Stomach (tissue), 19 donors: ENCODE measurements at places on chromosomes 5 and 9. TPM values are rescaled to one million over a fixed set of nuclear protein-coding genes. Genes with fewer than 3 reads are reported as not detected.

GRCh38 chr5:91170266-91170665 lies 212.9 kb downstream of the ARRDC3 start:
- no peak for DNase-seq
- no peaks in the 10 kb centered on the region for H3K4me1 ChIP-seq
- H3K36me3 ChIP-seq, result no peaks in the 10 kb centered on the region

DNA sequence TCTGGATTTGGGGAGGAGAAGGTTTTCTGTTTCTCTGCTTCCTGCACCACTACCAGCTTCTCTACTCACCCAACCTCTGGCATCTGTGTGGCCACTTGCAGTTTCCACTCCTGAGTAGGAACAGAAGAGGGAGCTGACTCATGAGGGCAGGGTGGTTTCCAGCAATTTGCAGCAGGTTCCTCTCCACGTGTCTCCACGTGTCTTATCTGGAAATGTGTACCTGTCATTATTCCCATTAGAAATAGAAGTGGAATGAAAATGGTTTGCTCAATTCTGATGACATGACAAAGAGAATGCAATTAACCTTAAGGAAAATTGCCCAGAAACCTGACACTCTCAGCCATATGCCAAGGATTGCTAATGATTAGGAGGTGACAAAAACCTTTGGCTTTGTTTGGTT lies 33.0 kb downstream of the EGFLAM start:
- no peaks in the 10 kb centered on the region for H3K36me3 ChIP-seq
- no peak overlapping the region for H3K4me3 ChIP-seq
- DNase-seq, result no peak
- no peaks in the 10 kb centered on the region for H3K4me1 ChIP-seq
- no peaks in the 10 kb centered on the region for H3K27me3 ChIP-seq

GRCh38 chr9:116644091-116644688 lies 42.9 kb upstream of the TRIM32 start:
- no peaks in the 10 kb centered on the region for H3K27me3 ChIP-seq
- H3K4me3 ChIP-seq, result no peak overlapping the region
- no peaks in the 10 kb centered on the region for H3K36me3 ChIP-seq
- H3K4me1 ChIP-seq, result no peaks in the 10 kb centered on the region
- DNase-seq, result no peak
- no peak overlapping the region for H3K27ac ChIP-seq

KCNV2 gene
- polyA plus RNA-seq, result not detected

NSUN2 gene
- 30.0 TPM for polyA plus RNA-seq

KCNIP1 gene
- polyA plus RNA-seq, result 0.61 TPM

DNA sequence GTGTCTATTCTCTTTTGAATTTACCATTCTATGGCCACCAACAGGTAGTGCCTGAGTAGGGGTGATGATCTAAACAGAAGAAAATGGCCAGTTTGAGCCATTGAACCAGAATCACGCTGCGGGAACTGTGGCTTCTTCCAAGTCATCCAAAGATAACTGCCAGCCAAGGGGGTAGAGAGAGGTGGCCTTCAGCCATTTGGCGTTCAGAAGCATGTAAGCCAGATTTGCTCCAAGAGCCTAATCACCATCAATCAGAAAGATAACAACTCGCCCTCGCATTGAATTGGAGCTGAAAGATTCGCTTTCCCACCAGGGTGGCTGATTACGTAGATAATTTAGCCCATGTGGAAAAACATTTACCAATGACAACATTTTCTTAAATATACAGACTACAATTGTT lies 1302.7 kb upstream of the DMAC1 start:
- H3K36me3 ChIP-seq, result no peaks in the 10 kb centered on the region
- DNase-seq, result no peak
- H3K27me3 ChIP-seq, result no peaks in the 10 kb centered on the region
- H3K27ac ChIP-seq, result no peak overlapping the region

GRCh38 chr5:75668977-75669689 lies 48.1 kb downstream of the POC5 start:
- no peaks in the 10 kb centered on the region for H3K4me1 ChIP-seq
- H3K4me3 ChIP-seq, result peak overlapping the region; percentile 34
- H3K27ac ChIP-seq, result no peak overlapping the region

DAB2IP gene
- 27.6 TPM for polyA plus RNA-seq

DNA sequence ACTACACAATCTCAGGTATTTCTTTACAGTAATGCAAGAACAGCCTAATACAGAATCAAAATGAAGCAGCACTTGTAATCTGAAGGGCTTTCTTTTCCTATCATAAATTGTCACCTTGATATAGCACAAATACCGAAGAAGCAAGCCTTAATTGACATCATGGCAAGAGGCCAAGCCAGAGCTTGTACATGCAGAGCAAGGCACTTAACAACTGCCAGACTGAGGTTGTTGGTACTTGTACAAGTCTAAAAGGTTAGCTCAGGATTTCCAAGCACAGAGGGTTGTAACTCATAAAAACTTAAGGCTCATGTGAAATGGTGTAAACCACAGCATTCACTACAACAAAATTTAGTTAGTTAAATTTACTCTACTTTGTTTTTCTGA lies 158.8 kb upstream of the SPEF2 start:
- H3K4me3 ChIP-seq, result no peak overlapping the region
- H3K27me3 ChIP-seq, result no peaks in the 10 kb centered on the region
- no peaks in the 10 kb centered on the region for H3K36me3 ChIP-seq

DNA sequence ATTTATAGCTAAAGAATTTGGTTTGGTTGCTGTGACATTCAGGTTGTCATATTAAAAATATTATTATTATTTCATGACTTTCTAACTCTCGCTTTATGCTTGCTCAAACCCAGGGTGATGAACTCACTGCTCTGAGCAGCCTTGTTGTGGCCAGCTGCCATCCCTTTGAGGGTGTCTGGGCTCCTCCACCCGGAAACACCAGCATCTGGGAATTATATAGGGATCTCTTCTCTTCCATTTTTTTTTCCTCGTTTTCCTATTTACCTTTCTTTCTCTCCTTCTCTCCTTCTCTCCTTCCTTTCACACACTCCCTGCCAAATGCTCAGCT lies 355.8 kb upstream of the SMARCA2 start:
- no peaks in the 10 kb centered on the region for H3K36me3 ChIP-seq
- H3K27me3 ChIP-seq, result no peaks in the 10 kb centered on the region
- no peak overlapping the region for H3K4me3 ChIP-seq
- no peak for DNase-seq
- H3K4me1 ChIP-seq, result no peaks in the 10 kb centered on the region
- H3K27ac ChIP-seq, result no peak overlapping the region

GRCh38 chr5:28954074-28954473 lies 1915.7 kb upstream of the CDH9 start:
- H3K4me1 ChIP-seq, result no peaks in the 10 kb centered on the region
- no peak overlapping the region for H3K27ac ChIP-seq
- no peak overlapping the region for H3K4me3 ChIP-seq
- no peak for DNase-seq
- no peaks in the 10 kb centered on the region for H3K27me3 ChIP-seq

DNA sequence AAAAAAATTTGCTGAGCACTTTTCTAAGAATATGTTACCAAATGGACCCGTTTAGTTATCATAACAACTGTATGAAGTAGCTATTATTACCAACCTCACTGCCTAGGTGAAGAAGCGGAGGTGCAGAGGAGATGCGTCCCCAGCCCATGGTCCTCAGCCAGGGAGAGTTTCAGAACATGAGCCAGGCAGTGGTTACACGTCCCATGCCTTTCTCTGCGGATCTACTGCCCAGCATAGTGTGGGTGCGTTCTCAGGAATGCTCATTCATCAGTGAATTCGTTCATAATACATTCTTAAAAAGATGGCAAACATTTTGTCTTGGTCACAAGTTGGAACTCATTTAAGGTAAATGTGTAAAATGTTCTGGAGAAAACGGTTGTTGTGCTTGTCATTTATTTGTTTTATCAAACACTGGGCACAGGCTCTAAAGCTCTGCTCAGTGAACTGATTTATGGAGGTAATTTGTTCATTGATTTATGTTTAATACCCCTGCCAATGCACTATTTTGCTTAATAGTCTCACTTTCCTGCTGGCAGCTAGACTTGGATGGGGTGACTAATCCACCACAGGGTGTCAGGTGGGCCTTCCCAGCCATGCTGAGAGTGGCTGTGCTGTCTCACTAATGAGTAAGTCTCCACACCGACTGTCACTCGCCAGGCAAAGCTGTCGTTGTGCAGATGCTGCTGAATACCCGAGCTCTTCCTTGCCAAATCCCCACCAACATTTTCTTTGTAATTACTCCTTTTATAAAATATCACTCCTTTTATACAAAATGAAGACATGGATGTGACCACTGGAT lies 248.8 kb downstream of the TENT4A start:
- no peaks in the 10 kb centered on the region for H3K27me3 ChIP-seq
- H3K4me1 ChIP-seq, result no peaks in the 10 kb centered on the region
- DNase-seq, result no peak
- H3K36me3 ChIP-seq, result no peaks in the 10 kb centered on the region

DNA sequence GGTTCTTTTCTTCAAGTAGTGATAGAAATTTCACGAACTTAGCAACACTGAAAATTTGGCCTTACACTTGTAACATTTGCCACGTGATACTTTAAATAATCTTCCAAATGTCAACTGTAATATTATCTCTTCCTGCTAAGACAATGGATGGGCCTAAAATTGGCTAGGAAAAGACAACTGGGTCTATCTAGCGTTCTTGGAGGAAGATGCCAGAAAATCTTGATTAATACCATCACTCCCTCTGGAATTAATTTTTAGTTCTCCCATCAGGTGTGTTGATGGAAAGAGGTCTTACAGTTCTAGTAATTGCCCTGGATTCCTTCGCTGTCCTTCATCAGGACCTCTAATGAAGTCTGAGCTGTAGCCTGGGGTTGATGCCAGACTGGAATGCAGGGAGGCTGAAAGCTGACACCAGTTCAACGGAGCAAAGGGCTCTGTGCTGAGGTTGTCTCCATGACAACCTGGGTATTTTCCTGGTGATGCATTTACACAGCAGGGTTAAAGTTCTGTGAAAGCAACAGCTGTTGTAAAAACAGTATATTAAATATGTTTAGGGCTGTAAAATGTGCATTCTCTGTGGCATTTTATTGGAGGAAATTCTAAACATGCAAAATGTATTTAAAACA lies 92.3 kb downstream of the GAS1 start:
- H3K4me3 ChIP-seq, result no peak overlapping the region
- no peak overlapping the region for H3K27ac ChIP-seq
- no peak for DNase-seq
- H3K4me1 ChIP-seq, result no peaks in the 10 kb centered on the region

DAPK1 gene
- 11.5 TPM for polyA plus RNA-seq
